ENCODE measurements at places on chromosomes 7 and 10.
A peak's percentile ranks its signal among the peaks of the same experiment; 100 is the strongest.

DNA sequence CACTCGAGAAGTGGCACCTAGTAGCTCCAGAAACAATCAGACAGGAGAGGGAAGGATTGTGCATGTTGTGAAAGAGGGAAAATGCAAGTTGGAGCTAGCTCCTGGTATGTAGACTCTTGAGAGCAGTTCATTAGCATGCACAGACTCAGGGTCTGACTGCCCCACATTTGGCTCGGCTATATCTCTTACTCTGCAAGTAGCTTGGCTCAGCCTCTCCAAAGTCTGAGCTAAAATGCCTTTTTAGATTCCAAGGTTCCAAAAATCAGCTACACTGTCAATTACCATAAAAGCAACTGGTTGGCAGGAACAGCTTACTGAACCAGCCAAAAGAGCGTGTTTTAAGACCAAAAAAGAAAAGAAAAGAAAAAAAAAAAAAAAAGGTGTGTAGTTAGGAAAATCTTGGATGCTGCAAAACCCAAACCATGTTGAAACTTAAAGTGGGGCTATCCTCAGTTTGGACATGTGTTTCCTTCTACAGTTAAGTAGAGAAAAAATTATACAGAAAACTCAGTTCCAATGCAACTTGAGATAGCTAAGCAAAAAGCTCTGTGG is 65.5 kb downstream of the MKX start:
- H3K27ac ChIP-seq, result no peak overlapping the region
- peaks cover 8% of the 10 kb centered on the region for H3K4me1 ChIP-seq
- no peaks in the 10 kb centered on the region for H3K27me3 ChIP-seq
- no peak for DNase-seq
- no peak overlapping the region for H3K4me3 ChIP-seq

DNA sequence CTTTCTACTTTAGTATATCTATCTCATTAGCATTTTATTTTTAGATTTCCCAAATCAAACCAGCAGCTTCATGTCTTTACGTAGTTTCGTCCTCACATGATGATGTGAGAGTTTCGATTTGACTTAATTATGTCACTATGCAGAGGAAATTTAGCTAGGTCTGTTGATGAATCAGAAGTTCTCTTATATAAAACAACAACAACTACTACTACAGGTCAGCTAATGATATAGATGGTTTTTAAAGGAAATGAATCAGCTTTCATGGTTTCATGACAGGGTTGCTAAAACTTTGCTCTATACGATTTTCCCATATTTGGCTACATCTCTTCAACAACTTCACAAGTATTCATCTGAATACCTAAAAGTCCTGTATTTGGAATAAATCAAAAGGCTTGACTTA is 28.6 kb downstream of the JAZF1 start:
- no peaks in the 10 kb centered on the region for H3K36me3 ChIP-seq
- DNase-seq, result no peak
- H3K4me3 ChIP-seq, result no peak overlapping the region
- no peaks in the 10 kb centered on the region for H3K27me3 ChIP-seq
- no peak overlapping the region for H3K27ac ChIP-seq

DNA sequence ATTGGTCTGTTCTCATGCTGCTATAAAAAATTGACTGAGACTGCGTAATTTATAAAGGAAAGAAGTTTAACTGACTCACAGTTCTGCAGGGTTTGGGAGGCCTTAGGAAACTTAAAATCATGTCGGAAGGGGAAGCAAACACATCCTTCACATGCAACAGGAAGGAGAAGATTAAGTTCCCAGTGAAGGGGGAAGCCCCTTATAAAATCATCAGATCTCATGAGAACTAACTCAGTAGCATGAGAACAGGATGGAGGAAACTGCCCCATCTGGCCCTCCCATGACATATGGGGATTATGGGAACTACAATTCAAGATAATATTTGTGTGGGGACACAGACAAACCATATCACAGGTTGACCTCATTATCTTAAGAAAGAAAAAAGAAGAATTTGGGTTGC is 134.5 kb downstream of the PPP1R3A start:
- H3K4me3 ChIP-seq, result no peak overlapping the region
- no peak overlapping the region for H3K27ac ChIP-seq
- DNase-seq, result no peak
- H3K4me1 ChIP-seq, result no peaks in the 10 kb centered on the region
- H3K36me3 ChIP-seq, result no peaks in the 10 kb centered on the region

GRCh38 chr7:30462179-30462578 is 16.4 kb downstream of the NOD1 start:
- peaks cover 1% of the 10 kb centered on the region for H3K36me3 ChIP-seq

GRCh38 chr10:118430190-118430589 is 88.1 kb upstream of the FAM204A start:
- no peaks in the 10 kb centered on the region for H3K27me3 ChIP-seq
- no peaks in the 10 kb centered on the region for H3K36me3 ChIP-seq
- no peak for DNase-seq
- no peak overlapping the region for H3K4me3 ChIP-seq

GRCh38 chr7:99375070-99375807 is 709 bp downstream of the ARPC1B start:
- H3K27ac ChIP-seq, result peak overlapping the region; percentile 84
- H3K4me1 ChIP-seq, result peaks cover 35% of the 10 kb centered on the region
- H3K4me3 ChIP-seq, result peak overlapping the region; percentile 97
- DNase-seq, result no peak

DNA sequence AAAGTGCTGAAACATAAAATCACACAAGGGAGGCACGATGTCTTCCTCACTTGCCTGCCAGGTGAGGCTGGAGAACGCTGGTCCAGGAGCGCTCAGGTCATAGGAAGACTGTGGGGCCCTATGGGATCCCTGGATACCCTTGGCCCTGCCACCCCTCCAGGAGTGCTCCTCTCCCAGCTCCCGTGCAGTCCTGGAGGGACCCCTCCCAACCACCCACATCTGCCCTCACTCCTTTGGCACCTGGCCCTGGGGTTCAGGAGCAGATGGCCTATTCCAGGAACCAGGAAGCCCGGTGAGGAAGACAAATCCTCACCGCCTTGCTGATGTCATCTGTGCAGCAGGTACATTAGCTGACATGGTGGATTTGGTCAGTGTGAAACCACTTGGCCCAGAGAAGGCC is 3.7 kb upstream of the CXCL12 start:
- no peak overlapping the region for H3K4me3 ChIP-seq
- H3K27me3 ChIP-seq, result no peaks in the 10 kb centered on the region
- peak; percentile 55 for DNase-seq

DNA sequence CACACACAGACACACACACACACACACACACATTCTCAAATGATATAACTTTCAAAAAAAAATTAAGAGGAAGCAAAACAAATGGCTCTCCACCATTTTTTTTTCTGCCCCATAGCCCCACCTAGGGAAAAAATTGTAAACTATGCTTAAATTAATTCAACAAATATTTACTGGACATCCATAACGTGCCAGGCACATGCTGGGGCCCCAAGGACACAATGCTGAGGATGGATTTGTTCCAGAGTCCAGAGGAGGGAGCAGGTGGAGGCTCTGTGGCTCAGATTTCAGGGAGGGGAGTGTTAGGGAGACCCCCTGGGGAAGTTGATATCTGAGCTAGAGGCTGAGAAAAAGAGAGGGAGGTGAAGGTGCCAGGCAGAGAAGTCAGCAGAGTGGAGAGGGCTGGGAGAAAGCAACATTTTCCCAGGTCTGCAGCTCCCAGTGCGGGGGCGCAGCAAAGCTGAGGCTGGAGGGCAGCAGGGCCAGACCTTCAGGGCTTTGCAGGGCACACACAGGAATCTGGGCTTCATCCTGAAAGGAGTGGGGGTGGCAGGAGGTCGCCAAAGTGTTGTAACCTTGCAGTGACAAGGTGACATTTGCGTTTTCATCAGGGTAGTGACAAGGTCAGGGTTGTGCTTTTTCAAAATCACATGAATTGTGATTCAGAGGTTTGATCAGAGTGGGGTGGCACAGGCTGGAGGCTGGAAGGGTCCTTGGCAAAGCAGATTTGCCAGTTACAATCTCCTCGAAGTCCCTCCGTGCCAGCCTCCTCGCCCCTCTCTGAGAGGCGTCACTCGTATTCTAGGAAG is 261.6 kb downstream of the WDR11 start:
- no peak overlapping the region for H3K27ac ChIP-seq
- no peak overlapping the region for H3K4me3 ChIP-seq
- no peaks in the 10 kb centered on the region for H3K4me1 ChIP-seq

- no peaks in the 10 kb centered on the region for H3K27me3 ChIP-seq
- H3K27ac ChIP-seq, result no peak overlapping the region
Observed at GRCh38 chr10:35191523-35191922, 64.9 kb downstream of the CREM start.

- no peak for DNase-seq
- no peaks in the 10 kb centered on the region for H3K4me1 ChIP-seq
- no peaks in the 10 kb centered on the region for H3K36me3 ChIP-seq
- H3K27me3 ChIP-seq, result no peaks in the 10 kb centered on the region
- no peak overlapping the region for H3K27ac ChIP-seq
Observed at GRCh38 chr10:29917311-29917710, 142.1 kb downstream of the JCAD start.

DNA sequence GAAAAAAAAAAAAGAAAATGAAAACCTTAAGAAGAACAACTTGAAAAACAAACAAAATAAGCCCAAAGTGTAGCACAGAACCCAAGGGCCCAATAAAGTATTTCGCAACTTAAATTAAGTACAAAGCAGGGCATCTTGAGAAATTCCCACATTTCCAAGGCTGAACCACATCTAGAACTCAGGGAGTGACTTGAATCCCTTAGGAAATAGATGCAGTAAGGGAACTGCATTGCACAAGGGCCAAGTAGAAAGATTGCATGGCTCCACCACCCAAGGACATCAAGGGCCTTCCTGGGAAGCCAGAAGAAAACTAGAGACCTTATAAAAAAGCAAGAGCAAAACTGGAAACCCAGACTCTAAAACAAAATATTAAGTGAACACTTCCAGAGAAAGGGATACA is 352.7 kb downstream of the CXCL12 start:
- no peaks in the 10 kb centered on the region for H3K27me3 ChIP-seq
- no peak overlapping the region for H3K4me3 ChIP-seq
- DNase-seq, result peak; percentile 89
- H3K36me3 ChIP-seq, result no peaks in the 10 kb centered on the region
- peaks cover 14% of the 10 kb centered on the region for H3K4me1 ChIP-seq
- H3K27ac ChIP-seq, result no peak overlapping the region

- DNase-seq, result no peak
- H3K4me1 ChIP-seq, result peaks cover 13% of the 10 kb centered on the region
- H3K27me3 ChIP-seq, result no peaks in the 10 kb centered on the region
- no peak overlapping the region for H3K4me3 ChIP-seq
Observed at GRCh38 chr7:112782498-112782897, 7.7 kb downstream of the TMEM168 start.

DNA sequence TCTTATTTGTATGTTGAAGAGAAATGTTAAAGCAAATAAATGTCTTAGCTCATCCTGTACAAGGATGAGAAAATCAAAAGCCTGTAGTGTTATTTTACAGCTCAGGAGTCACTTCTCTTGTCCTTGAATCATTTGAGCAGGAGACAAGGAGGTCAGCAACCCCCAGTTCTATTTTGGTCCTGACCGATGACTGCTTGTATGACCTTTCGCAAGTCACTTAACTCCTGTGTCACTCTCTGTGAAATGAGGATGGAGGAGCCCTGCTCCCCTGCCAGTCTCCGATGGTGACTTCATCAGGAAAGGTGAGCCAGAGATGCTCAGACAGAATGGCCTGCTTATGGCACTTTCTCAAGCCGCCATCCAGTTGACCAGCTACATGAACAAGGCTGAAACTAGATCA is 101.0 kb downstream of the CELF2 start:
- H3K27ac ChIP-seq, result no peak overlapping the region
- no peaks in the 10 kb centered on the region for H3K4me1 ChIP-seq
- H3K4me3 ChIP-seq, result no peak overlapping the region
- DNase-seq, result no peak

GRCh38 chr7:41503438-41503837 is 199.5 kb downstream of the INHBA start:
- DNase-seq, result no peak
- H3K27me3 ChIP-seq, result no peaks in the 10 kb centered on the region
- no peaks in the 10 kb centered on the region for H3K36me3 ChIP-seq
- H3K27ac ChIP-seq, result no peak overlapping the region
- H3K4me3 ChIP-seq, result no peak overlapping the region

- peaks cover 17% of the 10 kb centered on the region for H3K4me1 ChIP-seq
- H3K4me3 ChIP-seq, result no peak overlapping the region
- no peaks in the 10 kb centered on the region for H3K27me3 ChIP-seq
- no peak for DNase-seq
Observed at GRCh38 chr7:91383053-91383904, 119.0 kb downstream of the FZD1 start.

- DNase-seq, result no peak
- no peaks in the 10 kb centered on the region for H3K27me3 ChIP-seq
- H3K36me3 ChIP-seq, result no peaks in the 10 kb centered on the region
- H3K27ac ChIP-seq, result no peak overlapping the region
- H3K4me3 ChIP-seq, result no peak overlapping the region
Observed at GRCh38 chr10:101014230-101014884, 14.7 kb downstream of the LZTS2 start.

- H3K27ac ChIP-seq, result peak overlapping the region; percentile 91
- H3K27me3 ChIP-seq, result no peaks in the 10 kb centered on the region
- no peak for DNase-seq
- no peaks in the 10 kb centered on the region for H3K36me3 ChIP-seq
Observed at GRCh38 chr7:150379441-150380379, 580 bp downstream of the ZNF775 start.

GRCh38 chr7:102211590-102212550 is 74.8 kb upstream of the SH2B2 start:
- no peaks in the 10 kb centered on the region for H3K27me3 ChIP-seq
- no peaks in the 10 kb centered on the region for H3K4me1 ChIP-seq
- H3K4me3 ChIP-seq, result no peak overlapping the region
- DNase-seq, result no peak

- H3K4me1 ChIP-seq, result no peaks in the 10 kb centered on the region
- H3K27me3 ChIP-seq, result no peaks in the 10 kb centered on the region
- DNase-seq, result no peak
- no peaks in the 10 kb centered on the region for H3K36me3 ChIP-seq
- H3K4me3 ChIP-seq, result no peak overlapping the region
Observed at GRCh38 chr10:130510755-130511154, 374.6 kb downstream of the GLRX3 start.

GRCh38 chr7:44565795-44566559 is 7.7 kb downstream of the DDX56 start:
- H3K4me3 ChIP-seq, result no peak overlapping the region
- H3K4me1 ChIP-seq, result no peaks in the 10 kb centered on the region
- H3K27ac ChIP-seq, result no peak overlapping the region

DNA sequence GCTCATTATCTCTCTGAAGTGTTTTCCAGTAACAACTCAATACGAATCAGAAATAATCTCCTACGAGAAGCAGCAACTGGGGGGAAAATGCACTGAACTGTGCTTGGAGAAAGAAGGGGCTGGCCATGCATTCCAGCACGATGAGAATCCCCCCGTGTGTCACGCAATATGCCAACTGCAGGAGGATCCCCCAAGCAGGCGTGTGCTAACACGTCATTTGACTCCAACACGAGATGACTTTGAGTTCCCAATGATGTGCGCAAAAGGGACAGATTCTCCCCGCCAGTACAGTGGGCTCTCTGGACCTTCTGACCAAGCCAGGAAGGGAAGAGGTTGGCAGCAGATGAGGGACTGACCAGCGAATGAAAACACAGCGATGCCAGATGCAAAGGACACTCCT is 105.5 kb downstream of the KCNMA1 start:
- H3K36me3 ChIP-seq, result no peaks in the 10 kb centered on the region
- H3K27me3 ChIP-seq, result no peaks in the 10 kb centered on the region
- H3K27ac ChIP-seq, result no peak overlapping the region
- H3K4me1 ChIP-seq, result peaks cover 24% of the 10 kb centered on the region
